ENCODE measurements at places on chromosomes 5 and 9.
A peak's percentile ranks its signal among the peaks of the same experiment; 100 is the strongest.

DNA sequence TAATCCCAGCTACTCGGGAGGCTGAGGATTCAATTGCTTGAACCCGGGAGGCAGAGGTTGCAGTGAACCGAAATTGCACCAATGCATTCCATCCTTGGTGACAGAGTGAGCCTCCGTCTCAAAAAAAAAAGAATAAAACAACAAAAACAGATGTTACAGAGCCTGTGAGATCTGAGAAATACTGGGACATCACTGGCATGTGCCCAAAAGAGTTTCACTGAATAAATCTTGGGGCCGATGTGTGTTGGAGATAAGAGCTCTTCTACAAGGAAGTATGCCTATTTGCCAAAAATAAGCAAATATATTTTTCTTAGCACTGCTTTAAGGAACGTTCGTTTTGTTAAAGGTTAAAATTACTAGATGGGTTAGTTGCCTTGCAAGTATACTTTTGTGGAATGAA lies 55.1 kb downstream of the KIAA1958 start:
- DNase-seq = no peak

GRCh38 chr9:135926402-135927194 lies 19.3 kb upstream of the CAMSAP1 start:
- peak; percentile 66 for DNase-seq

- no peak for DNase-seq
Measured at GRCh38 chr5:37771731-37772130, 68.1 kb downstream of the GDNF start.

DNA sequence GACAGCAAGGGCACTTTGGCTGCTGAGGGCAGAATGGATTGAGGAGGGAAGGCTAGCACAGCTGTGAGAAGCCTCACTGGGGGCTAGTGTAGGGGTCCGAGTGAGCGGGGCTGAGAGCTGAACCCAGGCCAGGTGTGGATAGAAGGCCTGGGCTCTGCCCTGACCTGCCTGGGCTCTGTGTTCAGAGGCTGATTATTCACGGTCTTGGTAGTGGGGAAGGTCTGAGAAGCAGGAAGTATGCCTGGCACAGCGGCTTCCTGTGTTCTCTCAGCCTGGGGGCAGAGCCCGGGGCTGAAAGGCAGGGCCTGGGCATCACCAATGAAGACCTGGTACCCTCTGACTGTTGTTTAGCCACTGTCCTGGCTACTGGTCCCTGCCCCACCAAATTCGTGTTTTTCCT lies 136.4 kb upstream of the TBC1D2 start:
- DNase-seq = no peak

- DNase-seq = no peak
Measured at GRCh38 chr5:74376187-74376586, 264.3 kb downstream of the ENC1 start.

Data from GM13976 (cell line).